ENCODE measurements at places on chromosomes 3 and 15.
A peak's percentile ranks its signal among the peaks of the same experiment; 100 is the strongest.

DNA sequence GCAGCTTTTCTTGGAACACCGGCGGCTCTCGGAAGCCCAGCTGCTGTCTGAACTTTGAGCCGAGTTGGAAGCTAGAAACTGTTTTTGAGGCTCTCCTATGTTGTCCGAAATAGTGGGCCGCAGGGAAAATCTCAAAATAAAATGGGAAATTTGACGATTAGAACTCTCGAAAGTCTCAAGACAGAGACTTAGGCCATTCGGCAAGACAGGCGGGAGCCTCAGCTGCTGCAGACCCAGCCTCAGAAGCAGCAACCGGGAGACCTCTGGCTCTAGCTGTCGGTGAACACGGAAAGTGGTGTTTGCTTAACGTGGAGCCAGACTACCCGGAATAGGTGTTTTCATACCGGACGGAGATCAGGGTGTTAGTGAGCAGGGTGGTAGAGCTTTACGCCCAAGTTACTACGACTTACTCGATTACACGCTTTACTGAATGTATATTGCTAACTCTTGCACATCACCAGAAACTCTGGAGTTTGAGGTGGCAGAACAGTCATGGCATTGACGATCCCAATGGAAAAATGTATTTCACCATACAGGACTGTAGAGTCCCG lies 357 bp upstream of the MAN2C1 start:
- DNase-seq: no peak

DNA sequence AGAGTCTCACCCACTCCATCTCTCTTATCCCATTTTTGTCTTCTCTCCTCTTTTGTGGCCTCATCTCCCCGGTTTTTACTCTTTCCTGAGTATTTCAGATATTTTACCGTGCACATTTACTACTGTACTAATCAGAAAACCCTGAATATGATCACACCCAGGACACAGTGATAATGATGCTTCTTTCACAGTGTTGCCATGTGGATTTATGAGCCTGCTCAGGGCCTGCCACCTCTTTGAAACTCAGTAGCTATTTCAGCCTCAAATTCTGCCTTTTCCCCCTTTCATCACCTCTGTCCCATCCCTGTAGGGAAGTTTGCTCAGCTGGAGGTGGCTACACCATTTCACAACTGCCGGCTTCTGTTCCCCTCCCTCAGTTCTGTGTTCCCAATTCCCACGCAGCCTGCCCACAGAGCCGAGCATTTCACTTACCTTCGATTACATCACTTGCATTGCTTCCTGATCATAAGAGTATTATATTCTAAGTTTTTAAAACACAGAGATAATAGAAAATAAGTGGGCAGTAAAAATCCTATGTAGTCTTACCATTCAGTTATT lies 33.2 kb downstream of the ARNT2 start:
- DNase-seq: no peak

GRCh38 chr3:194640829-194641228 lies 7.6 kb upstream of the TMEM44 start:
- no peak for DNase-seq

- no peak for DNase-seq
Measured at GRCh38 chr3:17640466-17640865, 102.0 kb downstream of the TBC1D5 start.

DNA sequence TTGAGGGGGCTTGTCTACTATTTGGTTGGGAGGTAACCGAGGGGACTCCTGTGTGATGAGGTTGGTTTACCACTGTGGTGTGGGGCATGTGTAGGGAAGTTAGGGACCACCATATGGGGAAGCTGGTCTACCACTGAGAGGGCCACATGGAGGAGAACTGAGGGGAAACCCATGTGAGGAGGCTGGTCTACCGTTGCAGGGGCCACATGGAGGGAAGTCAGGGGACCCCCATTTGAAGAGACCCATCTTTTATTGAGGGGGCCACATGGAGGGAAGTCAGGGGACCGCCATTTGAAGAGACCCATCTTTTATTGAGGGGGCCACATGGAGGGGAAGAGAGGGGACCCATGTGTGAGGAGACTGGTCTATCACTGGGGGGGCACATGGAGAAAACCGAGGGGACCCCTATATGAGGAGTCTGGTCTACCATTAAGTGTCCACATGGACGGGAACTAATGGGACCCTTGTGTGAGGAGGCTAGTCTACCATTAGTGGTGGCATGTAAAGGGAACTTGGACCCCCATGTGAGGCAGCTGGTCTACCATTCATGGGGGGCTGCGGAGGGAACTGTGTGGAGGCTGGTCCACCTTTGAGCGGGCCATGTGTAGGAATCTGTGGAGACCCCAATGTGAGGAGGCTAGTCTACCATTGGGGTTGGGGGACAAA lies 165.5 kb downstream of the FBLN2 start:
- DNase-seq: no peak

GRCh38 chr3:69326855-69327300 lies 59.0 kb downstream of the FRMD4B start:
- peak; percentile 45 for DNase-seq

DNA sequence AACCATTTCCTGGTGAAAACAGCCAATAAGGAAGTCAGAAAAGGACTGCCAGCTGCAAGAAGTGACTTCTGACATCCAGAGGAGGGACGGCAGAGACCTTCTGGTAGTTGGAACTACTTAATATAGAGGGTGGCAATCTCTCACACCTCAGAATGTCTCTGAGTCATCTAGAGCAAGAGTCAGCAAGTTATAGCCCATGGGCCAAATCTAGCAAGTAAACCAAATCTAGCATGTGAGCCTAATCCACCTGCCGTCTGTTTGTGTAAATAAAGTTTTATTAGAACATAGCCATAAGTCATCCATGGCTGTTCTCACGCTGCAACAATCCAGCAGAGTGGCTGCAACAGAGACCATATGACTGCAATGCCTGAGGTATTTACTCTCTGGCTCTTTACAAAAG lies 160.5 kb upstream of the NR2E3 start:
- DNase-seq: no peak

- DNase-seq: no peak
Measured at GRCh38 chr15:76155731-76156130, 95.9 kb downstream of the TMEM266 start.

DNA sequence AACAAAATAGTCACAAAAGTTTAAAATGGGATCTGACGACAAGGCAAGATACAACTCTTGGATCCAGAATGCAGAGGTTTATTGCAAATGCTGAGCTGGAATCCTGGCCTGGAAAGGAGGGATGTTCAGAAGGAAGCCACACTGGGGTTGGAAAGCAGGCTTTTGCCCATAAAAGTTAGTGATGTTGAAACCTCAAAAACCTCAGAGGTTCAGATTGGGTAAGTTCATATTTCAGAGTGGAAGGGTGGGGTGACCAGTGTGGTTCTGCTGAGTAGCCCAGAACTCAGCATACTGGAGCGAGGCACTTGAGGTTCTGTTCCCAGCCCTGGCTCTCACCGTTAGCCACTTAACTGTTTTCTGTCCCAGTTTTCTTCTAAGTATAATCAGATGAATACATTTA lies 114.0 kb upstream of the OSTN start:
- DNase-seq: no peak

DNA sequence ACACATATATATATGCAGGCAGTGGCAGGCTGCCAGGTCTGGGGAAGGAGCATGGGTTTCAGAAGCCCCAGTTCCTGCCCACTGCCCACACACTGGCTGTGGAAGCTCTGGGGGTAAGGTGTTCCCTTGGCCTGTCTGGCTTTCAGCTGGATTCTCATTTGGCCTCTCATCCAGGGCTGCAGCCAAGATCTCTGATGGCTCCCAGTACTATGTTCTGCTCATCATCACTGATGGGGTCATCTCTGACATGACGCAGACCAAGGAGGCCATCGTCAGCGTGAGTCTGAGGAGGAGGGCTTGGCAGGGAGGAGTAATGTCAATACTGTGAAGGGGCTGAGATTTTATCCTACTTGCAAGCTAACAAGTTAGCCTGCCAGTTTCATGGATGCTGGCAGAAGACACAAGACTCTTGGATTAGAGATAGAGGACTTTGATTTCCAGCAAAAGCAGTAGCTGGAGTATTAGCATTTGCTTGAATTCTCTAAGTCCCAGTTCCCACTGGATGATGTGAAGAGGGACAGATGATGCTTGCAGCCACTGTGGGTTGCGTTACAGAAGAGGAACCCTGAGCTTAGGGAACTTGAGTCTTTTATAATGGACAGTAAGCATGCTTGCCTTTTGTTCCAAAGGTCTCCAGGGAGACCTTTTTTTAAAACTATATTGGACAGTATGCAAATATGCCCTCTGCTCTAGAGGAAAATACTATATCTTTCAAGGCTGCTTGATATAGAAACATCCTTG lies 5.6 kb upstream of the BRPF1 start:
- DNase-seq: no peak

GRCh38 chr3:126212620-126213378 lies 32.4 kb upstream of the ALDH1L1 start:
- DNase-seq: no peak

- no peak for DNase-seq
Measured at GRCh38 chr3:169965562-169966427, 812 bp upstream of the SEC62 start.

DNA sequence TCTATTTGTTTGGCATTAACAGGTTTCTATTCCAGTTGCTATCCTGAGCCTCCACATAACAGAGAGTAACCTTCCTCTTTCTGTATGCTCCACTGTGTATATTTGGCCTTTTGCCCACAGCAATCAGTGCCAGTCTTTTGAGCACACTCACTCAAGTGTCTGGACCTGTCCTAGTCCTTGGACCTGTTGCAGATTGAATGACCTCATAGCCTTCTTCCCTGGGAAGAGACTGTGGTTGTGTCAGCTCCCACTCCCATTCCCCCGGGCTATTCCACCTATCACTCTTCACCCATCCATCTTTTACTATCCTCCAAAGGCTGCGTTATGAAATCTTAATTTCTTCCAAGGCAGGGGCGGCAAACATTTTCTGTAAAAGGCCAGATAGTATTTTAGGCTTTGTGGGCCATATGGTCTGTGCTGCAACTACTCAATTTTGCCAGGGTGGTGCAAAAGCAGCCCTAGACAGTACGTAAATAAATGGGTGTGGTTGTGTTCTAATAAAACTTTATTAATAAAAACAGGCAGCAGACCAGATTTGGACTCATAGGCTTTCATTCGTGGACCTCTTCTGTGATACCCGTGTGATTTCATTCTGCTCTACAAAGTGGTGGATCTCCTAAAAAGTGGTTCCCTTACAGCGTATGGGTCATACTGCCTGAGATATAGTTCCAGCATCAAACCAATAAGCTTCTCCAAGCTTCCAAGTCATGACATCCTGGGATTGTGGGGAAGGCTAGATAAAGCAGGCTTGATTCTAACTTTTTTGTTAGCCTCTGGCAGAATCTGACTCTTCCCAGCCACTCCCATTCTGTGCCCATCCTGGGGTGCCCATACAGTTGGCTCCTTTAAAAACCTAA lies 57.4 kb downstream of the CDAN1 start:
- no peak for DNase-seq

DNA sequence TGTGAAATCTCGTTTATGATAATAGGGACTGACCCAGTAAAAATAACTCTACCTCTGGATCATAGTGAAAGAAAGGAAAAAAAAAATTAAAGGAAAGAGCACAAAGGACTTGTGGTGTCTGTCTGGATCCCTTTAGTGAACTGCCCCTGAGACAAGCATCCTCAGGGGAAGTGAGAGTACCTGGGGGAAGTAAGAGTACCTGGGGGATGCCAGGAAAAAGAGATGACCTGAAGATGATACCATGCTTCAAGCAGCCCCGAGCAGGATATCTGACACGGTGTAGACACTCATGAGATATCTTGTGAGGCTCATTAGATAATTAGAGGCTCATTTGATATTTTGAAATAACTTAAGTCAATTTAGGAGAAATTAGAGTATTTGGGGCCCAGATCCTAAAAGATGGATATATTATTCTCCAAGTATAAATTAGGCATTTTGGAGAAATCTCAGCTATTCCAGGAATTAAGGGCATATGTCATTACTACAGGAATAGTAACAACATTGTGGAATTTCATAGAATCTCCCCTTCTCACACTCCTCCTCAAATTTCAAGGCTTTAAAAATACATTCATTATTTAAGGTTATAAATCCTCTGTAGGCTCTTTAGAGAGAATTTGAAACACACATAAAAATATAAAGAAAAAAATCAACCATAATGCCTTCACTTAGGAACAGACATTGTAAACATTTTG lies 36.3 kb upstream of the PSMD6 start:
- DNase-seq: no peak

- no peak for DNase-seq
Measured at GRCh38 chr3:4806535-4807108, 172.6 kb upstream of the BHLHE40 start.
